HEK293T (cell line): ENCODE measurements at places on chromosomes 6 and 20.

GRCh38 chr6:89412071-89413005, at the start of gene RRAGD:
Gene RRAGD (minus strand): TSS chr6:89412273. CDS start chr6:89411993, 280 bp downstream.
- DNase-seq: peak; percentile 83

DNA sequence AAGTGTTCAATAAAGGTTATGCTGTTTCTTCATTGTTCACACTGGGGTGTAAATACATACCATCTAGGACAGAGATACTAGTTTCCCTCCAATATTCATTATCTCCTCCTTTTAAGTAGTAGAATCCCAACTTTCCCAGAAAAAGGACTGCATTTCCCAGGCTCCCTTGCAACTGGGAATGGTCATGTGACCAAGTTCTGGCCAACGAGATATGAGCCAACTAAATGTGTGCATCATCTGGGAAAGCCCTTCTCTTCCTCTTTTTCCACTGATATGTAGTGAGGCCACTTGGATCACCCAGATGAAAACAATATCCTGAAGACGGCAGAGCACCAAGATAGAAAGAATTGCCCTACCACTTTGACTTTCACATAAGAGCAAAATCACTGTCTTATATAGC, 97.9 kb upstream of the PTPRT start:
- DNase-seq: no peak

- no peak for DNase-seq
Measured at GRCh38 chr6:161257793-161258457, 15.9 kb downstream of the AGPAT4 start.

DNA sequence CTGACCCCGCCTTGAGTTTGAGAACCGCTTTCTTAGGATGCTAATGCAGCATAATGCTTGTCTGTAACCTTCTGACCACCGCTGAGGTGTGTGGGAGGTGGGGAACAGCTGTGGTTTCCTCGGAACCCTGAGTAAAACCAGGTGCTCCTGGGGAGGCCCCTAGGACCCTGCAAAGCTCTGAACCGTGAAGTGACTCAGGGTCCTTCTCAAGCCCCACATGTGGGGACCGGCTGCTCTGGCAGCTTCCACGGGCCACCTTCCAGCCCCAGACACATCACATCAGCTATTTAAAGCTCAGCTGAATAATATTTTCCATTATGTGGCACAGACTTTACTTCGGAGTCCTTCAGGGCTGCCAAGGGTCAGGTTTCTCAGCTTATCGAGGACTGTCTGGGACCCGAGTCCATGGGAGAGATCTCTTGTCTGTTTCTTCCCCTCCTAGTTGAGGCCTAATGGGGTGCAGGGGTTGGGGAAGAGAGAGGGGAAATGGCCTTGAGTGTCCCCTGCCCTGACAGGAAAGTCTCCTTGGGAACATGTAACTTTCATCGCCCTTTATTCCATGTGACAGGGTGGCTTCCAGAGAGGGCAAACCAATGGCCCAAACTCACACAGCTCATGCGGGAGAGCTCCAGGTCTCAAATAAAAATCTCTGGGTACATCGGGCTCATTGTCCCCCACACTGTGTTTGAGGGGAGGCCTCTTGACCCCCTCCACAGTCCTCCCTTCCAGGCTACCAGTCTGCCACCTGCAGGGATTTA, 186.1 kb upstream of the SLC24A3 start:
- no peak for DNase-seq

DNA sequence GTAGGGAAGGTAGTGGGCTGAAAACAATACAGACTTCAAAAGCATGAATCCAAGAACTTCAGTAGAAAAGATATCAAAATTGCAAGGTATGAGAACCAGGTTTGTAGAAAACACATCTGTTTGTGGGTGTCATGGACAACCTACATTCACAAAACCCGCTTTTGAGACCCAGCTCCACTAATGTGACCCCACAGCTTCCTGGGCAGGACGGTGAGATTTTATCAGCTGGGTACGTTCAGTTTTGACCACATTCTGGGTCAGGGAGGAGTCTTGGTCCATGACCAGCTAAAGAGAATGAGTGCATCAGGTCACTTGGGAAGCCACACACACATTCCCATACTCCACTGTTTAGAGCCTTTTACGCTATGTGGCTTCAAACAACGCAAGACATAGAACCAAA, 77.1 kb downstream of the BCAS1 start:
- DNase-seq: no peak

DNA sequence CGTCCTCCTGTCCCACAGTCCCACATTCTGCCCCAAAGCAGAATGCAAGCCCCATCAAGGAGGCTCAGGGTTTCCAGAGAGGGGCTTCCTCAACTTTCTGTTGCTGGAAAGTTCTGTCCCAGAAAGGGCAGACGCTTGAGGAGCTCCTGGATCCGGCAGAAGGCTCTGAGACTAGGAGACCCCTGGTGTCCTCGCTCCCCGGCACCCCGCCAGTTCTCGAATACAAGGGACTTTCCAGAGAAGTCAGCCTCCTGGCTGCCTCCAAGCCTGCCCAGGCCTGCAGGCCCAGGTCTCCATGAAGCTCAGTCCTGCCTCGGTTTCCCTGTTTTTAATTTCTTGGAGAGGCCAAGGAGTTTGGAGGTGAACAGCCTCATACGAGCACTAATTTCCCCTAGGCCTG, 150.4 kb downstream of the CEBPB start:
- no peak for DNase-seq

DNA sequence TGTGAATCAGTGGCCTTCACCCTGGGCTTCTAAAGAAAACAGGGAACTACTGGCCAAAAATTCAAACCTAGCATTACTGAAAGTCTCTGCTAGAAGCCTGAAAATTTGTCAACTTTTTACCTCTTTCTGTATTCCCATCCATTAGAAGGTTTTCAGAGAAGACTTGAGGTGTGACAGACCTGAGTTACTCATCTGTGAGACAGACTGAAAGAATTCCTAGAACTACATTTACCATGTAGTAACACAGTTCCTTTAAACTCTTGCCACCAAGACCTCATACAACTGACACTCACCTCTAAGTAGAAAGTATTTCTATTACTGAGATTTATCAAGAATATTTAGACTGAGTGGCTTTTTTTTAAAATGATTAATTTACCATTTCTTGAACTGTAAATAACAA, 4.5 kb downstream of the DPM1 start:
- DNase-seq: no peak

- DNase-seq: no peak
Measured at GRCh38 chr6:157860505-157860991, 37.5 kb downstream of the SNX9 start.

- no peak for DNase-seq
Measured at GRCh38 chr6:163427498-163428254, 13.2 kb downstream of the QKI start.
